Activated T-helper 1 cell treated with anti-CD3 and anti-CD28 coated beads, Interleukin-2, amount 50 U/mL, for 16 hours (primary cell): ENCODE measurements at places on chromosomes 2 and 18.
A peak's percentile ranks its signal among the peaks of the same experiment; 100 is the strongest.

DNA sequence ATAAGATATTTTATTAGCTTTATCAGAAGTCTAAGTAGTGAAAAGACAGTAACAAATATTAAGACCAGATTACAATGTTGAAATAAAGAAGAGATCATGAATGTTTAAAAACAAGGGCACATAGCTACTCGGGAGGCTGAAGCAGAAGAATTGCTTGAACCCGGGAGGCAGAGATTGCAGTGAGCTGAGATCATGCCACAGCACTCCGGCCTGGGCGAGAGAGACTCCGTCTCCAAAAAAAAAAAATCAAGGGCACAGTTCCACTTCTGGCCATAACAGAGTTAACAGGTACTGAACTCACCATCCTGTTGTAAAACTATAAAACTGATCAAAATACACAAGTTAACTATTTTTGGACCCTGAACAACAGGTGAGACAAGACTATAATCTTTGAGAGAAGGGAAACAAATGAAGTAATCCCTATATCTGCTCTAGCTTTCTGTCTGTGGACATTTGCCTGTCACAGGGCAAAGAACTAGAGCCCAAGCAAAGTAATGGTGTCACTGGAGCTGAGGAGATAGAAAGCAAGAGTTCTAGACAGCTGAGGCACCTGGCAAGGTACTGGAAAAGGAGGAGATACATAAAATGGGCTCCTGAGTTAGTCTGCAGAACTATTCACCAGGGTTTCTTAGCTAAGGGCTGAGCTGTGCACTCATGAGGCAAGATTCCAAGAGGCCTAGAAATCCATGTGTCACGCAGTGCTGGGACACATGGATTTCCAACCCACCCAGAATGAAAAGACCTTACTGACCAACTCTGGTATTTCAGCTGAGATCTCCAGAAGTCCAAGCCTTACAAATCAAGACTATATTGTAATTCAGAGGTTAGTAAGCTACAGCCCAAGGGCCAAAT, 15.2 kb downstream of the MMADHC start:
- DNase-seq: no peak

DNA sequence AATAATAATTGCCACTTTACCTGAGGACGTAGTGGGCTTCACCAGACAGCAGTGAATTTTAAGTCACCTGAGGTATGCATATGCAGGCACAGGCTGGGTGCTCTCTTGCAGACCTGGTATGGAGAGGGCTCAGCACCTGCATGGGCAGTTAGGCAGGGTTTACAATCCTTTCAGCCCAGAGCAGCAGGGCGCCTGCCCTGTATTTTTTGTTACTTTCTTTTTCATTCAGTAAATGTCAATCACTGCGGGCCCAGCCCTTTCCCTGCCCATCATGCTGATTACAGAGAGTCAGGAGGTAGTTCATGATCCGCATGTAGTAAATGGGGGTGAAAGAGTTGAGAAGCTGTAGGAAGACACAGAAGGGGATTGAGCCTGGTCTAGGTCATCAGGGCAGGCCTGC, 147.0 kb upstream of the ALPP start:
- DNase-seq: no peak

DNA sequence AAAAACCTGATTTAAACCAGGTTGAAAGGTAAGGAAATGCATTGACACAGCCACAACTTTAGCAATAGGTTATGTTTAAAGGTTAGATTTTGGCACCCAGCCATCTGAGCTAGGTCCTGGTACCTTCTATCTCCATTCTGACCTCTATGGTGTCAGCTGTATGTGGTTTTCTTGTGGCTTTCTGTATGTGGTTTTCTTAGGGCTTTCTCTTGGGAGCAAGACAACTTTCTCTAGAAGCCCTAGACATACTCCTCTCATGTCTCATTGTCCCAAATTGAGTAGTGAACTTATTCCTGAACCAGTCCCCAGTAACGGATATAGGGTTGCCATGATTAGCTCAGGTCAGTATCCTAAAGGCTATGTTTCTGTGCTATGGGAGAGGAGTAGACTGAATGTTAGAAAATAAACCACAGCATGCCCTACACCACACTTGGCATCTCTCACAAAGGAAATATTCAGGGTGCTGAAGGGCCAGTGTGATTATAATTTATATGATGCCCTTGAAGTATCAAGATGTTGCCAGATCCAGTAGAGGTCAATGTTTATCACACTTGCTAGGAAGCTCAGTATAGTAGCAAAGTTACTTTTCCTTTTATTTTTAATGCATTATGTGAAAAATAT, 176.1 kb downstream of the CAPN13 start:
- no peak for DNase-seq

- no peak for DNase-seq
These were observed 250.7 kb downstream of the GBX2 start for GRCh38 chr2:235917506-235917905.

GRCh38 chr2:103289105-103289725, 527.4 kb downstream of the TMEM182 start:
- no peak for DNase-seq

GRCh38 chr18:59052965-59053820, 86.5 kb upstream of the SEC11C start:
- no peak for DNase-seq

- DNase-seq: no peak
These were observed 110.9 kb downstream of the INHBB start for GRCh38 chr2:120456867-120457266.

DNA sequence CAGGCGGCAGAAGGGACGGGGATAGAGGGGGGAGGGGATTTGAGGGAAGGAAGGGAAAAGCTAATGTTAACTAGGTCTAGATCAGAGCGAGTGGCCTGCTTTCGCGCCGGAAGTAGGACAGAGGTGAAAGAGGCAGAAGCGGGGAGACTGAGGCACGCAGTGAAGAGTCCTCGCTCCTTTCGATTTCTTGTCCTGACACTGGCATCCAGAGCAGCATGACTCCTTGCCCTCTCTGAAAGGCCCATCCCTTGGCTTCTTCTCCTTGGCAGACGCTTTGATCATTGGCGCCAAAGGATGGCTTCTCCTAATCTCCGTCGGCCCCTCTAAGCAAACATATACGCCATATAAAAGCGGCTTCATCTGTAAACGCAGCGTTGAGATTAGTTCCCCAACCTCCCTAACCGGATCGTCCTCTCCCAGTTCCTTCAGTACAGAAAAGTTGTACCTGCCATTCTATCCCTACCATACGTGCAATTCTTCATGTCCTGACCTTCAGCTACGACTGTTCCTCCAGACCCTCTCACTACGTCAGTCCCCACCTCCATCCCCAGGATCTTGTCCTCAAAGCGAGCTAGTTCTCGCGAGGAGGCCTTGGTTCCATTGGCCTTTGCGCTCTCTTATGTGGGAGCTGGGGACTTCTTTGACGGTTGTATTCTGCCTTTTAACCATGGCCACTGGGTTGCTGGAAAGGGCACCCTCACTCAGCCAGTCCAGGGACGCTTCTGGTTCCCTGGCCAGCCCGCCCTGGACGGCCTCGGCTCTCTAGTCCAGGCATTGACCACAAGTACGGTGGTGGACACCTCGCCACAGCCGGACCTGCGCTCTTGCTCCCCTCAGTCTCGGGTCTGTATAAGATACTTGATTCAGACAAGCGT, 857 bp upstream of the NEUROD1 start:
- no peak for DNase-seq

DNA sequence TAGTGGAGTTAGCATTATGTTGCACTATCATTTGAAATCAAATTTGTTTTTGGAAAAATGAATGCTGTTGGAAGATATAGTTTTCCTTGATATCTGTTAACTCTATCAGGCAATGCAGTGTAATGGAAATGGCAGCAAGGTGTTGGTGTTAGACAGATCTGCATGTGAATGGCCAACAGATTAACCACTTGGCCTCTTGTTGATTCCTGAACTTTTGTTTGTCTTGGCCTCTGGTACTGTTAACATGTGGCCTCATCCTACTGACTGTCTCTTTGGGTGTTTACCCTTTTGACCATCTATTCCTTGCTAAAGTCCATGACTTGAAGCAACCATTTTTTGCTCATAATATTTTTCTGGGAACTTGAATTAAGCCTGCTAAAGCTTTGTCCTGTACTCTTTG, 110.2 kb upstream of the CDH2 start:
- no peak for DNase-seq

DNA sequence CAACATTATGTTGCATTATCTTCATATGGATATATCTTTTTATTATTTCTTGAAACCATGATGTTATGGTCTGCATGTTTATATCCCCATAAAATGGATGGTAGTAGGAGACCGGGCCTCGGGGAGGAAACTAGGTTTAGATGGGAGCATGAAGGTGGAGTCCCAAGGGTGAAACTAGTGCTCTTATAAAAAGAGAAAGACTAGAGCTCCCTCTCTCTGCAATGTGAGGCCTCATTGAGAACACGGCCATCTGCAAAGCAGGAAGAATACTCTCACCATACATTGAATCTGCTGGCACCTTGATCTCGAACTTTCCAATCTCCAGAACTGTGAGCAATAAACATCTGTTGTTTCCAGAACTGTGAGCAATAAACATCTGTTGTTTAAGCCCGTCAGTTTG, 64.0 kb downstream of the NXPH2 start:
- DNase-seq: no peak

GRCh38 chr2:134919341-134920210, 954 bp downstream of the CCNT2 start:
- peak; percentile 9 for DNase-seq

DNA sequence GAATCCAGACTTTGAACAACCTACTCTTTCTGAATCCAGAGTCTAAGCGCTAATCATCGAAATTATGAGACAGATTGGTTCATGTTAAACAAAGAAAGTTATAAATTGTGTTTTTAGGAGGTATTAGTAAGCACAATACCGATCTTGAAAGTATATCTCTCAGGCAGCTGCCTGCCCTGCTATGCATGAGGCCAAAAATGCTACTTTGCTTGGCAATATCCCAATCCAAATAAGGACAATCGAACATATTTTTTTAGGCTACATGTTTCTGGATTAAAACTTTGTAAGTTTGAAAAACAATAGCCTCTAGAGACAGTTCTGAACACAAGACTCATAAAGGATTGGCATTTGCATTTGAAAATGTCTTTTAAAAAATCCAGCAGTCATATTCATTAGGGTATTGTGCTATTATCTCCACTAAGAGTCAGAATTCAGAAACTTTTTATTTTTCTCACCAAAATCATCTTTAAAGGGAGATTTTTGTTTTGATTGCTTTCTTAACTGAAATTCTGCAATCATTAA, 167.1 kb downstream of the PDE1A start:
- DNase-seq: no peak

GRCh38 chr2:53701221-53701620, 66.4 kb upstream of the CHAC2 start:
- DNase-seq: no peak

DNA sequence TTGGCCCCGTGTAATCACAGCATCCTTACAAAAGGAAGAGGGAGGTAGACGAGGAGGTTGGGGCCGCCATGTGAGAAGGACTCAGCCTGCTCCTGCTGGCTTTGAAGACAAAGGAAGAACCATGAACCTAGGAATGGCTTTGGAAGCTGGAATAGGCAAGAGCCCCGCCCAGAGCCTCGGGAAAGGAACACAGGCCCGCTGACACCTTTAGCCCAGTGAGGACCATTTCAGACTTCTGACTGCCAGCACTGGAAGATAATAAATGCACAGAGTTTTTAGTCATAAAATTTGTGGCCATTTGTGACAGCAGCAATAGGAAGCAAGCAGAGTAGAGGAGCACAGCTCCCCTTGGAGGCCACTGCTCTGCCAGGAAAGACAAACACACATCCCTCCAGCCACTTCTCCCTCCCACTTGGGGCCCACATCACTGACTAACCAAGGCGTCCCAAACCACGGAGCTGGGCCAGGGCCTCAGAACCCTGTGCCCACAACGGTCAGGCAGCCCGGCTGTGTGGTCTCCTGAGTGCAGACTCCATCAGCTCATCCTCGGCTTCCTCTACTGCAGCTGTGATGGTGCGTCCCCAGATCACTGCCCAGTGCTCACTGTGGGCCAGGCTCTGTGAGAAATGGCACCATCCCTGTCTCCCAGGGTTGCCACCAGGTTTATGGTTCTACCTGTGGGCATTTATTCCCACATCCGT, 39.7 kb downstream of the TFCP2L1 start:
- DNase-seq: no peak

GRCh38 chr2:85411405-85411748, 1.2 kb upstream of the CAPG start:
- no peak for DNase-seq

GRCh38 chr2:238107525-238108422, 7.6 kb downstream of the ESPNL start:
- DNase-seq: no peak

DNA sequence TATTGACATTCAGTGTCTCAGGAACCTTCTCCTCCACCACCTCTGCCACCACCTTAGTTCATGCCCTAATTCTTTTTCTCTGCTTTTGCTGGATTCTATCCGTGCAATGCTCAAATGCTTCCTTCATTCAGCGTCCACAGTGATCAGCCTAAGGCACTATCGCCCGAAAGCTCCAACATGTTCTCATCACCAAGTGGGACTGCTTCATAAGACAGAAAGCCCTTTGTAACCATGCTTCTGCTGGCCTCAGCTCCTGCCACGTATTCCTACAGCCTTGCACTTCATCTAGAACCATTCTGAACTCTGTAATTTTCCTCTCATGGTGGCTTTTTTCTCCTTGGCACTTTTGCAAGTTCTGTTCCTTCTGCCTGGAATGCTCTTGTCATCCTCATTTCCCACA, 222.9 kb downstream of the HNMT start:
- no peak for DNase-seq

DNA sequence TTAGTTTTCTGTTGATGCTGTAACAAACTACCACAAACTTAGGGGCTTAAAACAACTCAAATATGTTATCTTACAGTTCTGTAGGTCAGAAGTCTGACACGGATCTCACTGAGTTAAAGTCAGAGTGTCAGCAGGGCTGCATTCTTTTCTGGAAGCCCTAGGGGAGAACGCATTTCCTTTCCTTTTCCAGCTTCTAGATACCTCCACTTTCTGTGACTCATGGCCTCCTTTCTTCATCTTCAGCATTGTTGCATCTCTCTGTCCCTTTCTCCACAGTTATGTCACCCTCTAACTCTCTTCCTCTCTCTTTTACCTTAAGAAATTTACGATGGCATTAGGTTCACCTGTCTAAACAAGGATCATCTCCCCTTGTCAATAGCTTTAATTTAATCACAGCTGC, 13.3 kb upstream of the PPP4R1 start:
- no peak for DNase-seq

- no peak for DNase-seq
These were observed 9.9 kb upstream of the IL1A start for GRCh38 chr2:112794131-112794733.

DNA sequence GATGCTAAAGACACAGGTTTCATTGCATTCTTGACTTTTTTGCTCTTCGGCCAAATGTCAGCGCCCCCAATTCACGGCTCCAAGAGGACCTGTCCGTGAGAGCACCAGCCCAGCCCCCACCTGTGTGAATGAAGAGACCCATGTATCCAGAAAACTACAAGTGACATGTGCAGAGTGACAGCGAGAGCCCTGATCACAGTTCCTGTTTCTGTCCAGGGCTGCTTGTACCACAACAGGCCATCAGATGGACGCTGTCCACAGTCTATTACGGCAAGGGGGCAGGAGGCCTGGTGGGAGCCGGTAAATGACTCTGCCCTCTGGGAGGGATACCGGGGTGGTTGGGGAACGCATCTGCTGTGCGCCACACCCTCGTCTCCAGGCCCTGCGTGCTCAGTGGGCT, 520.9 kb upstream of the ID2 start:
- DNase-seq: no peak
